Cerebellar nuclear complex (tissue), 1 donor: ENCODE measurements at places on chromosomes 5 and 9.

DNA sequence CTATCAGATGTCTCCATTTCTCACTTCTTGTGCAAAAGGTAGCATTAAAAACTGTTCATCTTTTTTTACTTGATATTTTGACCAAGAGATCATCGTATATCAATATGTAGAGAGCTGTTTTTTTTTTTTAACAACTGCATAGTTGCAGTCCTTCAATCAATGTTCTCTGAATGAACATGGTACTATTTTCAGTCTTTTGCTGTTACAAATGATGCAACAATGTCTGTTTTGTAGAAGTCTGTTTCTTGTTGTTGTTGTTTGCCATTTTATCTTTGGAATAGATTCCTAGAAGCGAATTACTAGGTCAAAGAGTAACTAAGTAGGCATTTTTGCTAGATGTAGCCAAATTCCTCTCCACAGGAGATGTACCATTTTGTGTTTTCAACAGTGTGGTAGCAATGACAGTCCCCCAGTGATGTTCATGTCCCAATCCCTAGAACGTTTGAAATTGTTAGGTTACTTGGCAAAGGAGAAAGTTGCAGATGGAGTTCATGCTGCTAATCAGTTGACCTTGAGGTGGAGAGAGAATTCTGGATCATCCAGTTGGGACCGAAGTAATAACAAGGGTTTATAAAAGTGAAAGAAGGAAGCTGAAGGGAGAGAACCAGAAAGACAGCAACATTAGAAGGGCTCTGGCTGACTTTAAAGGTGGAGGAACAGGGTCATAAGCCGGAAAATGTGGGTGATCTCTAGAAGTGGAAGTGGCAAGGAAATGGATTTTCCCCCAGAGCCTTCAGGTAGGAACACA, 6.3 kb downstream of the MTREX start:
- no peak for DNase-seq

GRCh38 chr5:41364346-41364745, 146.1 kb downstream of the PLCXD3 start:
- DNase-seq = no peak

- DNase-seq = no peak
Measured at GRCh38 chr5:83378624-83379289, 92.8 kb upstream of the VCAN start.

DNA sequence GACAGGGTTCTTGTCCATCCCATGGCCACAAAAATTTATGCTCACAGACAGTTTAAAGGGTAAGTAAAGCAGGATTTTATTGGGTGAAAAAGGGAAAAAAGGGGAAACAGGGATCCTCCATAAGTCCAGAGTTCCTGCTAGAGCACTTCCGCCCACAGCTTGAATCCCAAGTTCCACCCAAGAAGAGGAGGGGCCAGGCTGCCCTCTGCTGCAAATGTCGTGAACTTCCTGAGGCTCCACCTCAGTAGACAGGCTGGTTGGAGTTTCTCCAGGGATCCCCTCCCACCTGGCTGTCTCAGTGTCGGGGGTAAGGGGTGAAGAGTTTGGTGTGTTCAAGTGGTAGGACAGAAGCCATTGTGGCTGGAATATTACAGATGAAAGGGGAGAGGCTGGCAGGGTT, 275.0 kb upstream of the SGCD start:
- no peak for DNase-seq

- DNase-seq = no peak
Measured at GRCh38 chr5:123223921-123224320, 134.9 kb downstream of the PRDM6 start.

GRCh38 chr5:175646251-175646650, 11.6 kb upstream of the HRH2 start:
- no peak for DNase-seq

DNA sequence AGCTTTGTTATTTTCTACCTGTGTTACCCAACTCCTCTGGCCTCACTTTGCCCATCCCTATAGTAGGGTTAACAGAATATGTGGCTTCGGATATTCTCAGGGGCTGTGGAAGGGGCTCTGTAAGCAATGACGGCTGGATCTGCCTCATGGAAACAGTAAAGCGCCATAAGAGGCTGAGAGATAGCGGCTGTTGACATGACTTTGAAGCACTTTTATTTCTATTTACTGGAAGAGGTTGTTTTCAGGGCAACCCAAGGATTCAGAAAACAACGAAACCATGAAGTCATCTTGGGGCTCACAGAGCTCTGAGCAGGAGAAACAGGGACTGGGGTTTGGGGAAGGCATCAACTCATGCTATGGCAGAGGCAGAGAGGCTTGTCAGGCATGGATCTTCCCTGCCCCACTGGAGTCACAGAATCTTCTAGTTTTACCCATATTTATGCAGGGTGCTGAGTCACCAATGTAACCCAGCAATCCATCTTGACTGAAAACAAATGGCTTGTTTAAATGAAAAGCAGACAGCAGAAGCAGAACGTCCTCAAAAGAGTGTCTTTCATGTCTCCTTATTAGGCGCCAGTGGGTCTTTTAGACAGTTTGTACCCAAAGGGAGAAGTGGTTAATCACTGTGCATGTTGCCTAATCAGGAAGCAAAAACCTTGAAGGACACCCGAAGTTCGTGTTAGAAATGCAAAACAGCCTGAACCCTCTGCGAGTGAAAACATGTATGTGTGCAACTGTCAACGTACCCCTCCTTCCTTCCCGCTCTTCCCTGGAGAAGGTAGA, 113.0 kb downstream of the COL23A1 start:
- no peak for DNase-seq

- no peak for DNase-seq
Measured at GRCh38 chr5:1797855-1798254, 1.8 kb downstream of the MRPL36 start.

GRCh38 chr9:132169672-132170392, 8.0 kb downstream of the NTNG2 start:
- DNase-seq = no peak

DNA sequence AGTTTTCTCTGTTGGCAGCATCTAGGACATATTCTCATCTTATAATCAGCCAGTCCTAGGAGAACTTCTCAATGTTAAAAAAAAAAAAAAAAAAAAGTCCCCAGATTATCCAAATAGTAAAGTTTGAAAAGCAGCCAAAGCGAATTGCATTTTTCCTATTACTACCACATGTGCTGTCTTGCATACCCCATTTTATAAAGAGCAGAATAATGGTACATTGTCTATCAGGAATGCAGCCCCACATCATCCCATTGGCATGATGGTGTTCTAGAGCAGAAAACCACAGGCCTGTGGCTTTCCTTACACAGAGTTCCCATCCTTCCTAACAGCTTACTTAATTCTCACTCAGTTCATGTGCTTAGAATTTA, 381.6 kb downstream of the TMEM38B start:
- DNase-seq = no peak

DNA sequence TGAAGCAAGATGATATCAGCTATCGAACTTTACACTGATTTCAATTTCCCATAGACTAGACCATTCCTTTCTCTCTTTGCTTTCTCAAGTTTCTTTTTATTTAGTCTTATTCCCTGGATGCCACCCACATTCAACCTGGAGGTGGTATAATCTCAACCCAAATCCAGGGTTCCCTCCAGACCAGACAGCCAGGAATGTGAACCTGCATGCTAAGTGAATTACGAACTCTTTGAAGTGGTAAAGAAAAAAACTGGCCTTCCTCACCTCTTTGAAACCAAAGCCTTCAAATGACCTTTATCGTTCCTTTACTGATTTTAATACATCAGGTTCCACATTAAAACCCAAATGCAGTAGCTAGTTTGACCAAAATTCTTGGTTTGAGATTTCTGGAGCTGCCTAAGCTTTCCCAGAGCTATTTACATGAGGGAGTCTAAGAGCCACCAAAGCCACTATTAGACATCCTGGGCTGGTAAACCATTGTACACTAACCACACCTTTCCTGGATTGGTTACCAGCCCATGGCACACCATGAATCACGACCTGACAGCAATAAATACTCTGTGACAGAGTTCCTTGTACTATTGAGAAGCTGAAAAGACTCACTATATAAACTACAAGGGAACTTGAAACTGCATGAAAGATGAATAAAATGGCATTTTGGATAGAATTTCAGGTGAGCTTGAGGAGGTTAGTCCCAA, 323.7 kb downstream of the ADAMTS6 start:
- DNase-seq = no peak

- no peak for DNase-seq
Measured at GRCh38 chr9:122202111-122202510, 26.6 kb downstream of the LHX6 start.

DNA sequence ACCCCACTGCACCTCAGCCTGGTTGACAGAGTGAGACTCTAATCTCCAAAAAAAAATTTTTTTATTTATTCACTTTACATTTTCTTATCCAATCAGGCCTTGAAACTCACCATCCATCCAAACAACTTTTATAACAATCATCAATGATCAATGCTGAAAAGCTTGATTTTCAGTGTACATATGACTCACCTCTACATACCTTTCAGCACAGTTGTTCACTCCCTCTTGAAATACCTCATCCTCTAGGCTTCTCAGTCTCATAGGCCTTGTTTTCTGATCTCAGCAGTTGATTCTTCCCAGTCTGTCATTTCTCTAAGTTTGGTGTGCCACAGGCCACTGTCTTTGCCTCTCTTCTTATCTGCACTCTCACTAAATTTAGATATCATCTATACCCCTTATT, 36.2 kb downstream of the GRIN3A start:
- no peak for DNase-seq

DNA sequence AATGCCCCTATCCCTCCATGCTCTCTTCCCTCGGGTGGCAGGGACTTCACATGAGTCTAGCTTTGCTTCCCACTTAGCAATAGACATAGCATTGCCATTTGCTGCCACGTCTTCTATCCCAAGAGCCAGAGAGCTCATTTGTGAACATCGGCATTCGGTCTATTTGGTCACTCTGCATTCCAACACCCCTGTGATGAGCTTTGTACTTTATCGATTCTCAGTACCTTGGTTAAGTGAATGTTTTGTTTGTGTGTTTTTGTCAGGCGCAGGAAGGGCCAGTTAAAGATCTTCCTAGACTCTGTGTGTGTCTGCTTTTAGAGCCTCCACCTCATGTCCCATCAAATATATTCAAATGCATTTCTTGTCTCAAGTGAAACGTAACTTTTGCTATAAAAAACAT, 141.7 kb downstream of the TARS1 start:
- DNase-seq = no peak

GRCh38 chr9:19376931-19377330, 3.1 kb downstream of the RPS6 start:
- DNase-seq = no peak

DNA sequence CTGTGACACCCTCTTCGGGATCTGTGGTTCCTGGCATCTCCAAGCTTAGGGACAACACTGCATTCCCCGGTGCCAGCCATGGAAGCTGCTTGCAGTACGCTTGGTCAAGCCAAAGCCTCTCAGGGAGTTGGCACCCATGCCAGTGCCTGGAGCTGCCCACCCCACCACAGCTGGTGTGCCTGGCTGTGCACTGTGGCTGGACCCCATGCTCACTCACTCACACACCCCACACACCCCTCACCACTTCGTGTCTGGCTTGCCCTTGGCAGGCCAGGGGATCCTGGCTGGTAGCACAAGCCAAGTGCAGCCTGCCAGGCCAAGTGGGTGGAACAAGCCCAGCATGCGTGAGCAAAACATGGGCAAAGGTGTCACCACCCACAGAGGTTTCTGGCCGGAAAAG, 324.5 kb upstream of the PTGER4 start:
- DNase-seq = no peak

DNA sequence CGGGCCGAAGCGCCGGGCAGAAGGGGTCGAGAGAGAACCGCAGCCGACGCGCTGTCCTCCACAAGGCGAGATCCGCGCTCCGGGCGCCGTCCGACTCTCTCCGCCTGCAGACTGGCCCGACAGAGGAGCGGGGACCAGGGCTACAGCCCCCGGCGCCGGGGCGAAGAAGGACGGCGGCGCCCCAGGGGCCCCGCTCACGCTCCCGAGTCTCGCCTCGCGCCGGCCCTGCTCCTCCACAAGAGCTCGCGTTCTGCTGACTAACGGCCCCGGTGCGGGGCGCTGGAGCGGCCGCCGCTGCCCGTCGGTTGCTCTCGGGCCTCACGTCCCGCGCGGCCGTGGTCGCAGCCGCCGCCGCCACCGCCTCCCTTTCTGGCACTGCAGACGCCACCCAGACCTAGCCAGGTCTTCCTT, 338 bp downstream of the ABHD17B start:
- no peak for DNase-seq

DNA sequence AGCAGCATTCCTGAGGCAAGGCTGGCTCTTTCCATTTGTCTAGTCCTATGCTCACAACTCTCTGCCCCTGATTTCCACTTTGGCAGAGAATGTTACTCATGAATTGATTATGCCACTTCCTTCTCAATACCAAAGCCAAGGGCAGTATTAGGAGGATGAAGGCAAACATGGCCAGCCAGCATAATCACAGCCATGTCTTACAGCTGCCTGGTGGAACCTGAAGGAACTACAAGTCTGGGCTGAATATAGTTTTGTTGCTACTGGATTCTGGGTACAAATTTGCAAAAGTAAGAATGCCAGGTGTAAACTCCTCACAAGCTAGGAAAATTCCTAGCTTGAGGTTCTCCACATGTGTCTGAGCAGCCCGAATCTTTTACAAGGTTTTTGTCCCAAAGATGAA, 4.2 kb downstream of the SIL1 start:
- no peak for DNase-seq

- DNase-seq = no peak
Measured at GRCh38 chr5:106374956-106375355, 1295.8 kb downstream of the EFNA5 start.
